ENCODE measurements at places on chromosomes 6 and 20.

- no peak for DNase-seq
Observed at GRCh38 chr6:129112591-129112990, 229.7 kb downstream of the LAMA2 start.

DNA sequence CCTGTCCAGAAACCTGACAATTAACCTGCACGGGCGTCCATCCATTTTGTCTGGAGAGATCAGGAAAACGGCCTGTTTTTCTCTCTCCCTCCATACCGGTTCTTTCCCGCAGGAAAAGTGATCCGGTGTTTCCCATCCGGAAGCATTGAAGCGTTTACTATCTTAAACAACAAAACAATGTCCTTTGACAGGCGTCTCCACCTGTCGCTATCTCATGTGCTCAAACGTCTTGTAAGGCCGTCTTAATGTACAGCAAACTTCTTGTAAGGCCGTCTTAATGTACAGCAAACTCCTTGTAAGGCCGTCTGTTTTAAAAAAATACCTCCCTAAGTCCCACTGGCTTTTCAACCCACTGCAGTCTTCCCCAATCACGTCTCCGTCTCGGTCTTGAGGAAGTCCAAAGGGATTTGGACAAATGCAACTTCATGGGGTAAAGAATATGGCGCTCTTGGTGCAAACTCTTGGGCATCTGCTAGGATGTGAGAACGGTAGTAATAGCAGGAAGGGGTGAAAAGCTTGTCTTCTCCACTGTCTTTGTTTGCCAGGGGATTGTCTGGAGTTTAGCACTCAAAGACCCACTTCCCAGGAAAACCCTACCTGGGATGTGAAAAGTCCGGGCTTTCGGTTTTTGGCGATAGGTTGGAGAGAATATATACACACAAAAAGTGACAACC, 29.9 kb upstream of the TRIM27 start:
- DNase-seq: no peak

GRCh38 chr6:43454696-43455530, 435 bp downstream of the DLK2 start:
- peak; percentile 97 for DNase-seq

DNA sequence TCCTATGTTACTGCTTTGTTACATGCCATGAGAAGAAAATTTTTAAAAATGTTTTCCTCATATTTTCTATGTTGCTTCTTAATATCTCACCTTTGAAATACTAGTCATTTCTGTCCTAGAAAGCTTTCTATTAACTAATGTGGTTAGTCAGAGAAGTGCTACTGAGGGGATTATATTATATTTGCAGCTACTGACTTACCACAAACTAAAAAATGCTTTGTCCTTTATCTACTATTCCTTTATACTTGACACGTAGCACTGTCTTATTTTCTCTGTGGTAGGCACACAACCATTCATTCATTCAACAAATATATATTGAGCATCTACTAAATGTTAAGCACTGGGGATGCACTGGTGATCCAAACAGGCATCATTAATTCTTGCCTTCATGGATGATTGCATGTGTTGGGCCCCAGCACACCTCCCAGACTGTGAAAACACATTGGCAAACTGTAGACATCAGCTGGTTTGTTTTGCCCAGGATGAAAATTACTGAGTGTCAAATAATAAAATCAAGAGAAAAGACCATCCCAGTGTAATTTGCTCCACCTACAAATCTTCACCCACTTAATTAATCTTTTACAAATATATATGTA, 10.7 kb upstream of the MLIP start:
- DNase-seq: no peak

- DNase-seq: peak; percentile 64
Observed at GRCh38 chr6:44301782-44302564, 11.2 kb downstream of the AARS2 start.

DNA sequence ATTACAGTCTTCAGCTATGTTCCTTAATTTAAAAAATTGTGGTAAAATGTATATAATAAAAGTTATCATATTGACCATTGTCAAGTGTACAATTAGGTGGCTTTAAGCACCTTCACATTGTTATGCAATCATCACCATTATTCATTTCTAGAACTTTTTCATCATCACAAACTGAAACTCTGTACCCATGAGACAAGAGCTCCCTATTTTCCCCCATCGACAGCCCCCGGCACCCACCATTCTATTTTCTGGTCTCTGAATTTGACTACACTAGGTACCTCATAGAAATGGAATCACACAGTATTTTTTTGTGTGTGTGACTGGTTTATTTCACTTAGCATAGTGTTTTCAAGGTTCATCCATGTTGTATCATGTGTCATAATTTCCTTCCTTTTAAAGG, 39.7 kb upstream of the FYN start:
- no peak for DNase-seq

DNA sequence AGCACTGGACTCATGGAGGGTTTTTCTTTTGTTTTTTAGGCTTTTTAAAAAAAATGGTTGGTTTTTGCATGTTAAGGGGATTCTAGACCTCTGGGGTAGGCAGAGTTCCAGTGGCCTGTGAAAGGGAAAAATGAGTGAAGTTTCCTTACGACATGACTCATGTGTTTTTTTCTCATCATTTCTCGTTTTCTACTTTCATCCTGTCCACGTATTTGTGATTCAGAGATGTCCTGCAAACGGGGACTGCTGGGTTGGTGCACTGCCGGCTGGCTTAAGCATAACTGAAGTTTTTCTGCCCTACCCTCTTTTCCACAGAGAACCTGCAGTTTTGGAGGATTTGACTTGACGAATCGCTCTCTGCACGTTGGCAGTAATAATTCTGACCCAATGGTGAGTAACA, 182.3 kb downstream of the SASH1 start:
- peak; percentile 81 for DNase-seq

DNA sequence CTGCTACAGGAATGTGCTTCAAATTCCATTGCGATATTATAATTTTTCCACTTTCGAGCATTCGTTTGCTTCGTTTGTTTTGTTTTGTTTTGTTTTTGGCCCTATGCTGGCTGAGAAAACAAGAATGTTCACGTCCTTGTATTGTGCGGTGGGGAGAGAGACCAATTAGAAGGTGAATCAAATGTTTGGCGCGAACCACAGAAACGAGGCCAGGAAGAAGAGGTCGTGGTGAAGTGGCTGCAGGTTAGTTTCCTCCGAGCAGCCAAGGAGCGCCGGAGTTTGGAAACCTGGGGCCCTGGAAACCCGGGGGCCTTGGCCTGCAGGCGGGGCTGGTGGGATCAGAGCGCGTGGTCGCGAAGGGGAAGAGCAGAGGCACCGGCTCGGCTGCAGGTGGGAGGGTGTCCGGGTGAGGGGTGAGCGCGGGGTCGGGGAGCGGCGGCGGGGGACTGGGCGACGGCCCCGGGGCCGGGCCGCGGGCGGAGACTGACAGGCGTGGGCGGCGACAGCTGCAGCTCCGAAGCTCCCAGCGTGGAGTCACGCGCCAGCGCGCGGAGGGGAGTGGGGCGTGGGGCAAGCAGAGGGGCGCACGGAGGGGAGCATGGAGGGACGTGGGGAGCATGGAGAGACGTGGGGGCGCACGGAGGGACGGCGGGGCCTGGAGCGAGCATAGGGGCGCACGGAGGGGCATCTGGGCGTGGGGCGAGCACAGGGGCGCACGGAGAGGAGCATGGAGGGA, 141.5 kb upstream of the PDE10A start:
- no peak for DNase-seq

- DNase-seq: no peak
Observed at GRCh38 chr6:15456422-15456821, 206.4 kb downstream of the DTNBP1 start.

DNA sequence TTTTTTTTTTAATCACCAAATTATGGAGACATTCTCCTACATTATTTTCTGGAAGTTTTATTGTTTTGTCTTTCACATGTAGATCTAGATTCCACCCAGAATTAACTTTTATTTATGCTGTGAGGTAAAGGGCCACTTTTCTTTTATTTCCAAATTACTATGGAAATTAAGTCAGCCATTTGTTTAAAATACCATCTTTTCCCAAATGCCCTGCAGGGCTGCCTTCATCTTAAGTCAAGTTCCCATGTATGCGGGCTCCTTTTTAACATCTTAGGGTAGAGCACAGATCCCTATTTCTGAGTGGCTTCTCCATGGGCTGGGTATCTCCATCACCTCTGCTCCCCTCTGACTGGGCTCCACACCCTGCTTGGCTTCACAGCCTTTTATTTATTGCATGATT, 348.4 kb downstream of the SOX4 start:
- DNase-seq: no peak

DNA sequence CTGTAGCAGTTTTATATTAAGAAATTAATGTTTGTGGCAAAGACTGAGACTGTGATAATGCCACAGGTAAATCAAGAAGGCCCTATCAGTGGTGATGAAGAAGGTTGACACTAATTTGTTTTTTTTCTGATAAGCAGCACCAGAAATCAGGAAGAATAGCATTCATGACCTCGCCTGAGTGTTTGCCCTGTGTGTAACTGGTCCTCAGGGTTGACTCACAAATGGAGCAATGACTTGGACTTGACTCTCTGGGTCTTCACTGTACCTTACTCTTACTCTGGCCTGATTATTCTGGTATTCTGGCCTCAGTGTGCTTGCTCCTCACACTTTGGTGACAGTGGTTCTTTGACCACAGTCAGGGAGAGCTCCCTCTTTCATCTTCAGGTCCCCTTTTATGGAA, 243.9 kb downstream of the HAO1 start:
- DNase-seq: no peak

GRCh38 chr20:11796026-11796425, 121.7 kb upstream of the BTBD3 start:
- no peak for DNase-seq

DNA sequence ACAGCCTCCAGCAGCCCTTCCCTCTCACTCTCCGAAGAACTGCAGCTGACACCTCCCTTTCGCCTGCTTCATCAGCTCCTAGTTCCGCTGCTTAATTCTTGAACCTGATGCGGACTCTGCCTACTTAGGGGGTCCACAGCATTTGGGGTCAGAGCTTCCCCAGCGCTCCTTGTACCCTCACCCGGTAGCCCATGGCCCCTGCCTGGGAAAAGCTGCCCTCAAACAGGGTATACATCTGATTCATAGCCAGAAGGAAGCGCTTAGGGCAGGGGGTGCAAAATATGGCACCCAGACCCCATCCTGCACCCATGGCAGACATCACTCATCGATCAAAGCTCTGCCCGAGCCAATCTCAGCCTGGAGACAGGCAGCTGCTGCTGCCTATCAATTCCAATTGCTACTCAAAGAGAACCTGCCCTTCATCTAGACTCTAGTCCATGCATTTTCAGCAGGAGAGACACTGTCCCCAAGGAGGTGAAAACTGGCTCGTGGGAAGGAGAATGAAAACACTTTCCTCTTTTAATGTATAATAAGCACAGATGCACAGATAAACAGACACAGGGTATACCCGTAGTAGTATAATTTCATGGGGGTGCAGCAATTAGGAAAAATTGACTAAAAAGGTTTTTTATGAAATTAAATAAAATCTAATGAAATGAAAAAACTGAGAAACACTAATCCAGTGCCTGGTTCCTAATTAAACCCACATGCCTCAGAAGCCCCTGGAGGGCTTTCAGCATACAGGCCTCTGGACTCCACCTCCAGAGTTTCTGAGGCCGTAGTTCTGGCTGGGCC, 194.8 kb downstream of the PREX1 start:
- no peak for DNase-seq

- no peak for DNase-seq
Observed at GRCh38 chr6:36492621-36493020, 49.8 kb downstream of the KCTD20 start.

Measured in posterior vena cava (tissue), 2 donors.